ENCODE measurements at places on chromosomes 2 and 18.

DNA sequence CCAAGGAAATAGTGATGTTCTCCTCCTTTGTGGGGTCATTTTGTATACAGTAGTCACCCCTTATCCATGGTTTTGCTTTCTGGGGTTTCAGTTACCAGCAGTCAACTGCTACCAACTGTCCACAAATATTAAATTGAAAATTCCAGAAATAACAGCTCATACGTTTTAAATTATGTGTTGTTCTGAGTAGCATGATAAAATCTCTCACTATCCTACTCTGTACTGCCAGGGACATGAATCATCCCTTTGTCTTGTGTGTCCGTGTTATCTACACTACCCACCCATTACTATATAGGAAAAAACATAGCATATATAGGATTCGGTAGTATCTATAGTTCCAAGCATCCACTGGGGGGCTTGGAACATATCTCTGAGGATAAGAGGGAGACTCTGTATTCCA is 120.9 kb upstream of the DCC start:
- no peak overlapping the region for H3K27ac ChIP-seq
- H3K36me3 ChIP-seq = no peaks in the 10 kb centered on the region
- H3K27me3 ChIP-seq = no peaks in the 10 kb centered on the region
- H3K4me1 ChIP-seq = no peaks in the 10 kb centered on the region
- no peak for DNase-seq

DNA sequence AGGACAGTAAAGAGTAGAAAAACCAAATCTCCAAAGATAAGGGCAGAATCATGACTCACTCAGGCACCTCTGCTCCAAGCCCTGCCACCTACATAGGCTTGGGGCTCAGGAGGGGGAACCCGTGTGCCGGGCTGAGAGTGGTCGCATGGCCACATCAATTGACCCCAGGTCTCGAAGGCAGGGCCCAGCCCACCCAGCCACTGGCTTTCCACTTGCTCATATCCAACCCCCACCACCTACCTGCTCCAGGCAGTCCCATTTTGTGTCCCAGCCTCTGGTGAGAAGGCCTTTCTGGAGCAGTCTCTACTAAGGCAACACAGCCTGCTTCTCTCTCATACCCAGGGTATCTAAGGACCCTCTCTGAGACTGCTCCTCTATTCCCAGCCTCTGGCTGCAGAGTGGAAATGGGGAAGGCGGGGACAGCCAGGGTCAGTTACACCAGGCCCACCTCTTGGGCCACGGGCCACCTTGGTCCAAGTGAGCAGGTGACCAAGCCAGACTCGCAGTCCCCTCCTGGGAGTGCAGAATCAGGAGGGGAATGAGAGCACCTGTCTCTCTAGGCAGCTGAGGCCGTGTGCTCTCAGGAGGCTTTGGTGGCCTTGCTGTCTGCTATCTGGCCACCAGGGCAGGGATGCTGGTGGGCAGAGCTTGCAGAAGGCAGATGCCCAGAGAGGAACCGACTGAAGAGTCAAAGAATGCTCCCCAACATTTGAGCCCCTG is 20.8 kb downstream of the TFCP2L1 start:
- no peak overlapping the region for H3K27ac ChIP-seq
- H3K4me3 ChIP-seq = no peak overlapping the region
- H3K36me3 ChIP-seq = no peaks in the 10 kb centered on the region
- H3K4me1 ChIP-seq = no peaks in the 10 kb centered on the region

- H3K27ac ChIP-seq = no peak within 1 kb of the TSS
- H3K27me3 ChIP-seq = peaks cover 61% of the 10 kb centered on the region
- H3K4me1 ChIP-seq = no peaks in the 10 kb centered on the region
- DNase-seq = peak; percentile 43
Observed at GRCh38 chr2:238158509-238159070, at the start of gene ERFE. TSS of gene ERFE (plus strand) at chr2:238158970. CDS start at chr2:238159008, 38 bp downstream.

GRCh38 chr2:58098254-58099095 is 51.9 kb downstream of the VRK2 start:
- H3K4me3 ChIP-seq = no peak overlapping the region
- H3K4me1 ChIP-seq = no peaks in the 10 kb centered on the region
- H3K27ac ChIP-seq = no peak overlapping the region
- H3K36me3 ChIP-seq = no peaks in the 10 kb centered on the region

DNA sequence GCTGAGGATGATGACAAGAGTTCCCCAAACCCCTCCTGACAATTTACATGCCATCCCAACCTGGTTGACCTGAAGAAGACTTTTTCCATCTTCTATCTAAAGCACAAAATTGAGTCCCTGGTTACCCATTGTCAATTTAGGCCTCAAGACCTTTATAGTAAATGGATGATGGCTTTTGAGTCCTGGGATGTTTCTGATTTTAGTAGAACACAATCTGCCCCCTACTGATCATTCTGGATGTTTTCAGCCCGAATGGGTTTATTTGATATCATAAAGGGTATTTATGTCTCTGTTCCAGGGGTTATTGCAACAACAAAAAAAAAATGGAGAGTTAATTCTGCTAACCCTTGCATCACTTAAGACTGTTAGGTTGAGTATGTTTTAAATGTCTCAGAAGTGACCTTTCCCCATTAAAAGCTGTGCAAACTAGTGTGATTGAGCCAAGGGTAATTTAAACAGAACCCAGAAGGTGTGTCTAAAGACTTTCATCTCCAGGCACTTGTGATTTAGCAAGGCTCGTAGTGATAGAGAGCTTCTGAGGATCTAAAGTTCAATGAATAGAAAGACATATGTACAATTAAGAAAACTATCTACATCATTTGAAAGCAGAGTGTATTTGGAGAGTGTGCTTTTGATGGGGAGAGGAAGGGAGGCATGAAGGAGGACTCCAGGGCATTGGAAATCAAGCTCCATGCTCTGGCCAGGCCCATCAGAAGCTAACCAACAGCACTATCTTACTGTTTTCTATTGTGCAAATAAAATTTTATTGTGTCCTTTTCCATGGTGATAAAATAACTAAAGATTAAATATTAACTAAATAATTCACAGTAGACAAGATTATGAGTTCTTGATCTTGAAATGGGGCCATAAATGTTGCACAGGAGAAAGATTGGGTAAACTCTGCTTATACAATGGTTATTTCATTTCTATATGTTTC is 96.6 kb upstream of the NOSTRIN start:
- no peak overlapping the region for H3K4me3 ChIP-seq
- no peaks in the 10 kb centered on the region for H3K36me3 ChIP-seq
- H3K27ac ChIP-seq = no peak overlapping the region
- H3K4me1 ChIP-seq = no peaks in the 10 kb centered on the region
- no peaks in the 10 kb centered on the region for H3K27me3 ChIP-seq

DNA sequence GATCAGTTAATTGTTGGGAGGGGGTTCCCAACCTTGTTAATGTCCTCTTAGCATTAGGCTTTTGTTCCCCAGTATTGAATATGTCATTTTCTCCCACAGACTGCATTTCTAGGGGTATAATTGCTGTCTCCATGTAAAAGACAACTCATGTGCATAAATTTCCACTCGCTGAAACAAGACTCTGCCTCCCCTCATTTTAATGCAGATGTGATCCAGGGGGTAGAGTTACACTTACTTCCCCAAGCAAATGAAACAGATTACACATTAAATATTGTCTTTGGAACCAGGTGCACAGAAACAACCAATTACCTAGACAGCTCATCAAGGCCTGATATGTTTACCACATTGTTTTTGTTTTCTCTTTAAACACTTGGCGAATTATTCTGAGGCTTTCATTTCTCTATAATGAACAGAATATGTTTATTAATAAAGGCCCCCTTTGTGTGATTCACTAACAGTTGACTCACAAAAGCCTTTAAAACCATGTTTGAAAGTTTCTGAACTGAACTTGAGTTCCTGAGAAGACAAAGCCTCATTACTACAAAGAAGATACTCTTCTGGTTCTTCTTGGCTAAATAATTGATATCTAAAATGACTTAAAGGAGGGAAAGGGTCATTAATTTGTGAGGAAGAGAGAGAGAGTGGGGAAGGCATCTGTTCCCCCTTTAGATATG is 15.0 kb upstream of the ACVR1 start:
- peak overlapping the region; percentile 52 for H3K27ac ChIP-seq
- H3K4me3 ChIP-seq = no peak overlapping the region
- DNase-seq = no peak
- H3K36me3 ChIP-seq = no peaks in the 10 kb centered on the region
- peaks cover 21% of the 10 kb centered on the region for H3K4me1 ChIP-seq

DNA sequence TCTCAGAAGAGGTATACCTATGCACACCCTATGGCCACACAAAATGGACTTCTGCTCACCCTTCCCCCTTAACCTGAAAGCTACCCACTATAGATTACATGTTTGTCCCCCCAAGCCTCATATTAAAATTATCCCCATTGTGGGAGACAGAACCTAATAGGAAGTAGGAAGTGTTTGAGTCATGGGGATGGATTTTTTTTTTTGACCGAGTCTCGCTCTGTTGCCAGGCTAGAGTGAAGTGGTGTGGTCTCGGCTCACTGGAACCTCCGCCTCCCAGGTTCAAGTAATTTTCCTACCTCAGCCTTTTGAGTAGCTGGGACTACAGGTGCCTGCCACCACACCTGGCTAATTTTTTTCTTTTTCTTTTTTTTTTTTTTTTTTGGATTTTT is 98.6 kb downstream of the MREG start:
- H3K4me3 ChIP-seq = no peak overlapping the region
- no peak overlapping the region for H3K27ac ChIP-seq
- DNase-seq = no peak
- H3K27me3 ChIP-seq = no peaks in the 10 kb centered on the region
- no peaks in the 10 kb centered on the region for H3K4me1 ChIP-seq

DNA sequence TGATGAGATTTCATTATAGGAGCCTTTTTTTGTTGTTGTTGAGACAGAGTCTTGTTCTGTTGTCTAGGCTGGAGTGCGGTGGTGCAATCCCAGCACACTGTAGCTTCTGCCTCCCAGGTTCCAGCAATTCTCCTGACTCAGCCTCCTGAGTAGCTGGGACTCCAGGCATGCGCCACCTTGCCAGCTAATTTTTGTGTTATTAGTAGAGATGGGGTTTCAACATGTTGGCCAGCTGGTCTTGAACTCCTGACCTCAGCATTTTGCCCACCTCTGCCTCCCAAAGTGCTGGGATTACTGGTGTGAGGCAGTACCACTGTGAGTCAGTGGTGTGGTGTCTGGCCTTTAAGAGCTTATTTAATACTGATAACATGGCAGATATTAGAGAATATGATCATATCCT is 60.1 kb downstream of the MOB4 start:
- H3K36me3 ChIP-seq = no peaks in the 10 kb centered on the region
- no peaks in the 10 kb centered on the region for H3K4me1 ChIP-seq
- H3K27me3 ChIP-seq = no peaks in the 10 kb centered on the region
- no peak overlapping the region for H3K4me3 ChIP-seq
- no peak for DNase-seq
